ENCODE measurements at places on chromosomes 3 and 15. TPM values are rescaled to one million over a fixed set of nuclear protein-coding genes. Genes with fewer than 3 reads are reported as not detected.

Gene CHRNB4
- not detected for total RNA-seq

Gene LRRC31
- total RNA-seq = not detected

GRCh38 chr15:42494998-42495360, 455 bp upstream of the SNAP23 start:
- peak; percentile 92 for DNase-seq

Gene USF3
- total RNA-seq = 3.9 TPM

DNA sequence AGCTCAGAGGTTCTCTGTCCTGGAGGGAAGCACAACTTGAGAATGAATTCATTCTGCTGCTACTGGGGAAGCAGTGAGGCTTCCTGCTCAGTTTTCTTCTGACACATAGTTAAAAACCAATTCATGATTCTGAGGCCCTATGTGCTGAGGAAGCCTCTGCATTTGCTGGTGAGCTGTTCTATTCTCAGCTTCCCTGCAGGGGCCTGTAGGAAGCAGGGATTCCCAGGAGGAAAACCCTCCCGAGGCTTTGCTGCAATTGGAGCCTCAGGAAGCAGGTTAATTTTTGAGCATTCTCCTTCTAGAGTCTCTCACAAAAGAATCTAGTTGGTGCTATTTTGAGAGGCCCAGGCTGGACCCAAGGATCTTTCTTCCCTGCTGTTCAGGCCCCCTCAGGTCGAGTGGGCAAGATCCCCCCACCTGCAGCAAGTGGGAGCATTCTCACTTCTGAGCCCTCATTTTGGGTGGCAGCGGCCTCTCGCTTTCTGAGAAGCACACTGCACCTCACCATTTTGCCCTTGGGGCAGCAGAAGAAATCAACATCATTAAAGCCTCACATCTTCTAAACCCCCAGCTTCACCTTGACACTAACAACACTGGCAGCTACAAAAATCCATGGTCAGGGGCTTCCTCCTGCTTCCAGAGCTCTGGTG, 197.5 kb upstream of the TSC22D2 start:
- DNase-seq = no peak

DNA sequence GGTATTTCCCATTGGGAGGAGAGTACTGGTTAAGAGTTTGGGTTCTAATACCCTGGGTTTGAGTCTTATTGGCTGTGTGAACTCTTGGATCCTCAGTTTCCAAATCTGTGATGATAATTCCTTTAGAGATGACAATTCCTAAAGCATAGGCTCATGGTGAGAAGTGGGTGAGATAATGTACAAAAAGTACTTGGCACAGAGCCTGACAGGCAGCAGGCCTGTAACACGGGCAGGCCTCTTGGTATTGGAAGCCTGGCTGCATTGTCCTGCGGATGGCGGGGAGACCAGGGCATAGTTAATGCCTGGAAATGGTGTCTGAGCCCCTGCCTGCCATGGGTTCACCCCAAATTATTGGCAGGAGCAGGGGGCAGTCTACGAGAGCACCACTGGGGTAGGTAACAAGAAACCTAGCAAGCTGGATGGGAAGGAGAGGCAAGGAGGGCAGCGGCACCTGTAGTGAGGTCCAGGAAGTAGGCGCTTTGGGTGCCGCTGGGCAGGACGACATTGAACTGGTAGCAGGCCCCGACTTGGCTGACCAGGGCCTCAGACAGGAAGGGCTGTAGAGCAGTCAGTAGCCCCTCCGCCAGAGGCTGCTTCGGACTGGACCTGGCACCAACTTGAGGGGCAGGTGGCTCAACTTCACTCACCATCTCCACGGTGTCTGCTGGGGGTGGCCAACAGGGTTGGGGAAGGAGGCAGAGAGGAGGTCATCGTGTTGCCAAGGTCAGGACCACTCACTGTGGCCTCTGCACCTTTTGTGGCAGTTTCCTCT, 7.7 kb downstream of the STOML1 start:
- peak; percentile 45 for DNase-seq

- DNase-seq = no peak
These were observed 107.1 kb upstream of the FHIT start for GRCh38 chr3:61358364-61358763.

GRCh38 chr3:119630128-119630879, 30.1 kb downstream of the POPDC2 start:
- DNase-seq = peak; percentile 84

Measured in lung microvascular endothelial cell (primary cell).